K562 (cell line): ENCODE measurements at places on chromosomes 4 and X.

- DNase-seq, result no peak
- no peaks in the 10 kb centered on the region for H3K4me1 ChIP-seq
- no peaks in the 10 kb centered on the region for H3K27me3 ChIP-seq
- H3K4me3 ChIP-seq, result no peak overlapping the region
These were observed 169.3 kb downstream of the GC start for GRCh38 chr4:71614621-71615020.

DNA sequence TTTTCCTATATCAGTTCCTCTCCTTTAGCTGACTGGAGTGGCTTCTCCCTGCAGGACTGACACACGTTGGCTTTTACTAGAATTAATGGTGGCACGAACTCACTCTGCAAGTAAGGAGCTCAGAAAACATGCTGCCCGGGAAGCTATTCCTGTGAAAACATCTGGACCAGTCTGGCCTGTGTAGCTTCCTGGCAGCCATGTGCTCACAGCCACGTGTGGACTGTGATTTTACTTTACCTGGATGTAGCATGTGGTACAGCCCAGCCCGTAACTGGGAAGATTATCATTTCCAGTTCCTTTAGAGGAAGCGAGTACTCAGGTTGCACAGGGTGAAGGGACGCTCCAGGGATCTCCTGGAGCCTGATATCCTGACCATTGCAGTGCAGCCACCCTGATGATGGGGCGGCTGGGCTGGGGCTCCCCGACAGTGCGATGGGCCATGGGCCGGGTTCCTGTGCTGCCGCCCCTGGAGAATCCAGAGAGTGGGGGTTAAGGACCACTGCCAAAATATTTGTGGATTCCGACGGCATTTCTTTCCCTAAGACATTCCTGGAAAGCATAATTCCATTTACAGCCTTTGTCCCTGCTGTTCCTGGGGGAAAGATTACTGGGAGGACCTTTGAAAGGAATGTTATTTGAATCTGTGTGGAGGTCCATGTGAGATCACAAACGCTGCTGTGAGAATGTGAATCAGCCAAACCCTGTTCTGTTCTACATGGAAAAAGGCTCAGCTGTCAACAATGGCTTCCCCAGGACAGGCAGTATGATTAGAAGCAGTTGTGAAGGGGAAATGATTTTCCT lies 35.0 kb downstream of the PROM1 start:
- H3K4me1 ChIP-seq, result no peaks in the 10 kb centered on the region
- H3K4me3 ChIP-seq, result no peak overlapping the region
- no peak overlapping the region for H3K27ac ChIP-seq
- DNase-seq, result no peak

- H3K4me1 ChIP-seq, result no peaks in the 10 kb centered on the region
- no peaks in the 10 kb centered on the region for H3K27me3 ChIP-seq
- no peaks in the 10 kb centered on the region for H3K36me3 ChIP-seq
- no peak overlapping the region for H3K4me3 ChIP-seq
These were observed 25.4 kb downstream of the C4orf17 start for GRCh38 chr4:99536271-99536670.

- H3K36me3 ChIP-seq, result no peaks in the 10 kb centered on the region
- H3K27ac ChIP-seq, result no peak overlapping the region
- DNase-seq, result no peak
- no peak overlapping the region for H3K4me3 ChIP-seq
- no peaks in the 10 kb centered on the region for H3K27me3 ChIP-seq
These were observed 23.7 kb downstream of the RWDD4 start for GRCh38 chr4:183635321-183635720.

DNA sequence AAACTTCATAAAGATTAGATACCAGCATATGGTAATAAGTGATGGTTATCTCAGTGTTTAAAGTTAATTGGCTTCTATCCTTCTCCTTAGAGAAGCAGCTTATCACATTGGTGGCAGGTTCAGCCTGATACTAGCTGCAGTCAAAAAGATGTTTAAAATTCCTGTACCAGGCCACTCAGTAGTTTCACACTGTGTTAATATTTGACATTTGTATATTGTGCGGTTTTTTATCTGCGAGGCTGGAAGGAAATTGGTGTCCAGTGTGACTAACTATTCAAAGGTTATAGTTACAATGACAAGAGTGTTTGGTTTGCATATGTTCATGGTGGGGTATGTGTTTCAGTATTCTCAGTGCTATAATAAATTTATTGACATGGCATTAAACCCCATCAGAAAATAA lies 27.5 kb upstream of the TBC1D8B start:
- no peaks in the 10 kb centered on the region for H3K27me3 ChIP-seq
- H3K4me1 ChIP-seq, result no peaks in the 10 kb centered on the region
- no peak for DNase-seq
- H3K4me3 ChIP-seq, result no peak overlapping the region
